ENCODE measurements at places on chromosomes 1 and 21.
A peak's percentile ranks its signal among the peaks of the same experiment; 100 is the strongest.

DNA sequence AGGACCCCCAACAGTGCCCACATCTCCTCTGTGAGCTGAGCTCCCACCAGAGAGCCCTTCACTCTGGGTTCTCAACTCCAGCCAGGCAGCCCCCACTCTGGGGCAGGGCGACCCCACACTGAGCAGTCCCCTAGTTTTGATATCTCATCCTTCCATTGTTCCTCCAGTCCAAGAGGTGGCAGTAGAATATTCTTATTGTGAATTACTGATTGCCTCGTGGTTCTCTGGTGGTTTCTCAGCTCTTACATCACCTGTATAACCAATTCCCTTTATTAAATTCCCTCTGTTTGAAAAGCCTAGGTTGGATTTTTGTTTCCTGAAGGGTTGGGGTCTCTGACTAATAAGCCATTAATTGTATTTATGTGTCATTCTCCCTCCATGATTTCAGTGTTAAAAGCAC lies 407.5 kb downstream of the SETD4 start:
- DNase-seq = no peak

- DNase-seq = no peak
Measured at GRCh38 chr1:75233302-75233929, 99.2 kb downstream of the LHX8 start.

DNA sequence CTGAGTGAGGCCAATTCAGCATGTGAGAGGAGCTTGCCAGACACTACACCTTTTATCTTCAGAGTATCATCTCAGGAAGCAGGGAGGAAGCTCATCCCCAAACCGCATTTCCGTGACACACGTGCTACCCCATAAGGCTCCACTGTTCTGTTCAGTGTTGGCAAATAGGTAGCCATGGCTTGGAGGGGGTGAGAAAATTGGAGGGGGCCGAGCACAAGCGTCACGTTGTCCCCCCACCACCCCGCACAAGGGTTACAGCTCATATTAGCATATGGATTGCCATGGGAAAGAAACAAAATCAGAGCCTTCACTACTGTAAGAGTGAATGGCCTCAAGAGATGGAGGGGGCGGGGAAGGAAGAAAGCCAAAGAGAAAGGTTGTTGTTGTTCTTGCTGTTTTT lies 46.7 kb downstream of the OLIG1 start:
- no peak for DNase-seq

DNA sequence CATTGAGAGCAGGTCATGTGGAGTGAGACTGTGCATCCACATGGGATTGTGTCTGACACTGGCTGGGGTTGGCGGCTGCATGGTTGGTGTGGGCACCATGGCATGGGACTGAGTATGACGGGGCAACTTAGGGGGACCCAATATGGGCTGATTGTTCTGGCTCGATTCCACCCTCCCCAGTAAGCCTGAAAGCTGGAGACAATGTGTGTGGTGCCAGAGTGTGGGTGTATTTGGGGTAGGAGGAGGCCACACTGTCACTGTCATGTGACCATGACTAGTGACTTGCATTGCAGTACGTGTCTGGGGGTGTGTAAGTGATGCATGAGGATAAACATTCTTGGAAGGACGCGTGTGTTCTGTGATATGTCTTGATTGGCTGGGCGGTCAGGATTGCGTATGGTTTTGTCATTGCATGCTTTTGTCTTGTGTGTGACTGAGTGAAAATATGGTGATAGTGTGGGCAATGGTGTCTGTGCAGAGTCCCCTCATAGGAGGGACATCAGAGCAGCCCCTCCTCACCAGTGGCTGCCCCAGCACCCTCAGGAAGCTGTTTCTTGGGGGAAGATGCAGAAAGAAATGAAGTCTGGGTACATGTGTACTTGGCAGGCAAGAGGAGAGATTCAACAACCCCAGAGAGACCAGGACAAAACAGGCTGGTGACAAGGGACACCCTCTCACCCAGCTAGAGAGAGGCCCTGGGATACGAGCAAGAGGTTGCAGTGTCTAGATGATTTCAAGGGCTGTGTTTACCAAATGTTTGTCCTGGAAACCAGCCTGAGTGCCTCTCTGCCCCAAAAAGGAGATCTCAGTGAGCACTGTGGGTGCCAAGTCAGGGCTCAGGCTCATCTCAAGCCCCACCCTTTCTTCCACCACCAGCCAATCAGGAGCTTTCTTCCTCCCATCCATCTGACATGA lies 36.3 kb downstream of the SDC3 start:
- DNase-seq = no peak

- DNase-seq = no peak
Measured at GRCh38 chr1:22428672-22429071, 23.0 kb upstream of the ZBTB40 start.

DNA sequence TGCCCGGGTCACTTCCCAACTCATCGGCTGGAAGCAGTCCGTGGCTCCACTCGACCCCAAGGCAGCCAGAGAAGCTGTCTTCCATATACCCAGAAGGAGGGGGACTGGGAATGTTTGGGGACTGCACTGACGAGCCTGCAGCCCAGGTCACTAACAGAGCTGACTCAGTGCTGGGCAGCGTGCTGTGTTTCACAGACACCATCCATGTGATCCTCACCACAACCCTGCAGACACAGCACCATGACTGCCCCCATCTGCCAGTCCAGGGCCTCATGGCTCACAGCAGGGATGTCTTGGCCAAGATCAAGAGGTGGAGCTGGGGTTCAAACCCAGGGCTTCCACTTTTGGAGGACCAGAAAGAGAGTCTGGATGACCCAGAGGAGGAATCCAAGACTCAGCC lies 67.9 kb downstream of the KLHDC7A start:
- no peak for DNase-seq

GRCh38 chr1:46394108-46394871 lies at the start of gene FAAH:
FAAH (plus strand) TSS chr1:46394317; CDS start chr1:46394349, 32 bp downstream.
- peak; percentile 15 for DNase-seq

DNA sequence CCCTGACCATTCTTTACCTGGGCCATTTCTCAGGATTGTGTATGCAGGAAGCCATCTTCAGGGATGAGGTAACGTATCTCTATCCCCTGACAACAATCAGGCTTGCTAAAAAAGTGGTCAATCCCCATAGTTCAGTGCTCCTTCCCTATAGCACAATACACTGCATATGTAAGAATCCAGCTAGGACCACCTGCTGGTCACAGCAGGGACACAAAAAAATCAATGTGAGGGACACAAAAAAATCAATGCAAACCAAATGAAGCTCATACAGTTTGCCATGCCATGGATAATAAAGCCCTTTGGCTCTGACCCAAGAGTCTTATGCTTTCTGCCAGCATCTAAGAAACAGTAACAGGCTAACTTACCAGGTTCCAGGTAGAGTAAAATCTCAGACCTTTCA lies 16.3 kb downstream of the ACBD6 start:
- no peak for DNase-seq

Measured in activated naive CD8-positive, alpha-beta T cell treated with anti-CD3 and anti-CD28 coated beads, Interleukin-2, amount 50 U/mL, for 16 hours (primary cell).